NCI-H526 treated with DMSO at 0.1 percent for 48 hours (cell line): ENCODE measurements at places on chromosomes 5 and 9.
A peak's percentile ranks its signal among the peaks of the same experiment; 100 is the strongest.

DNA sequence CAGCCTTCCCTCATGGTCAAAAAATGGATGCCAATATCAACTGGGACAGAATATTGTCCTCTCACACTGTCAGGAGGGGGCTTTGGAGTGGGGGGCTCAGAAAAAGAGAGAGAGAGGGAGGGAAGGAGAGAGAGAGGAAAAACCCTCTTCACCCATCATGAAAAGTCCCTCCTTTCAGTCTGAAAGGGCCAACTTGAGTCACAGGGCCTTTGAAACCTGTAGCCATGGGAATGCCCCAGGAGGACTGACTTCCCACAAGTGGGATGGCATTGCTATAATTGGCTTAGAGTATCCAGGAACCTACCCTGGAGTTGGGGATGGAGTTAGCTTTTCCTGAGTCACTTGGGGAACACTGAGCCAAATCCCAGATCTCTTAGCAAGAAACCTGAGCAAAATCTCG, 41.2 kb downstream of the DNAJC21 start:
- no peak for DNase-seq

GRCh38 chr5:170307575-170308465, 10.2 kb upstream of the LCP2 start:
- no peak for DNase-seq

DNA sequence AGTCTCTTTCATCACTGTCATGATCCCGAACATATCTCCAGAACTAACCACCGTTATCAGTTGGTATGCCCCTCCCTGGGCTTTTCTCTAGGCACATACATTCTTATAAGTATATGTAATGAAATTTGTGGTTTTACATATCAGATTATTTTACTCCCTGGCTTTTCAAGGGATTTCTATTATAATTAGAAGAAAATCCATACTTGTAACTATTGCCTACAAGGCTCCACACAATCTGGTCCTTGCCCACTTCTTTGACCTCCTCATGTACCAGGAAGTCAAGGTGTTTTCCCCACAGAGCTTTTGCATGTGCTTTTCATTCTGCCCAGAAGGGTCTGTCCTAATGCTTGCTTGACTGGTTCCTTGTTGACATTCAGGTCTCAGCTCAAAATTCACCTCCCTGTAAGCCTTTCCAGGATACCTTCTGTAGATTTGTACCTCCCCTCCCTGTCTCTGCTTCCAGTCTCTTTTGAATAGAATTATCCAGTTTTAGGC, 33.6 kb upstream of the HSD17B4 start:
- no peak for DNase-seq

GRCh38 chr5:19770396-19770795, 217.6 kb downstream of the CDH18 start:
- DNase-seq, result no peak

DNA sequence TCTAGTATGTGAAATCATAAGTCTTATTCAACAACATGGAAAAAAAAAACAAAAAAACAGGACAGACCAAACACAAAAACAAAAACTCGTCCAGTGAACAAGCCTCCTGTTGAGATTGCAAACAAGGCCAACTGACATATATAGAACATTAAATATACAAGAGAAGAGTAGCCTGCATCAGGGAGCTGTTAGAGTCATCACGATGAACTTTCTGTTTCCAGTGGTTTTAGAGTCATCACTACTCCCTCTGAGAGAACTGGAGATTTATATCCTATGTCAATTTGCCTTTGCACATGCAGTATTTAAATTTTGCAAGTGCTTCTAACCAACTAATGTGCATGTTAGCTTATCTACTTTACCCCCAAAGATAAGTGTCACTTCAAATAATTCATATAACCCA, 9.9 kb downstream of the SNCAIP start:
- peak; percentile 23 for DNase-seq

GRCh38 chr5:75040973-75041372, 11.4 kb downstream of the GCNT4 start:
- no peak for DNase-seq

GRCh38 chr5:10275460-10275859, 25.4 kb downstream of the CCT5 start:
- DNase-seq, result no peak

DNA sequence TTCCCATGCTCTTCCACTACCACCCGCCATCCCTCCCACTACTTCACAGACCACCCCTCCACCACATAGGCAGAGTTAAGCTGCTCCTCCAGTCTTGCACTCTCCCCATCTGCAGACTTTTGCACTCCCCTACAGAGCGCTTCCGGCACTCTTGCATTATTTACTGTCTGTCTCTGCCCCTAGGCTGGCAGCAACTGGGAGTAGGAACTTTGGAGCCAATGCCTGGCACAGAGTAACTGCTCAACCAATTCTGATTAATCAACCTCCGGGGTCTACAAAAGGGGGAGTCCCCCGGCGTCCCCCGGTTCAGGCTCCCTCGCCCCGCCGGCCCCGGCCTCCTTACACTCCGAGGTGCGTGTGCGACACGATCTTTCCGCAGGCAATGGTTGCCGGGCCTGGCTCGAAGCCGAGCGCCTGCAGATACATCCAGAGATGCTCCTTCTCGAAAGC, 498 bp downstream of the HAUS6 start:
- no peak for DNase-seq

- no peak for DNase-seq
Observed at GRCh38 chr5:38059876-38060275, 198.5 kb upstream of the EGFLAM start.

DNA sequence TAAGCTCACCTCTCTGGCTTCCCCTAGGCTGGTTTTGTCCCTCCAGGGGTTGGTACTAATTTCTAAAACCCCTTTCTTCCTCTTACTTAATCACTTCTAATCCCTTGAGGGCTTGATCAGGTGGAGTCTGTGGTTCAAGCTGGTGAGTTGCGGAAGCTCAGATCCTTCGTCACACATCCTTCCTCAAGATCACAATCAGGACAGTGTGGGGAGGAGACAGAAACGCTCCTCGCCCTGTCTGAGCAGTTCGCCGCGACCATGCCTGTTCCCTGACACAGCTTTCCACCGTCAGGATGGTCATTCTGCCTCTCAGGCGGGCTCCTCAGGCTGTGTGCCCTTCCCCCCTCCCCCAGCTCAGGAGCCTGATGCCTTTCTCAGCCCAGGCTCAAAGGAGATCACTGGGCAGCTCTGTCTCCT, 24.3 kb downstream of the CPLX2 start:
- DNase-seq, result no peak

GRCh38 chr5:116137544-116138378, 52.9 kb downstream of the COMMD10 start:
- peak; percentile 24 for DNase-seq

GRCh38 chr9:83520292-83520691, 17.9 kb downstream of the FRMD3 start:
- DNase-seq, result no peak

GRCh38 chr9:111851553-111851952, 45.1 kb upstream of the UGCG start:
- DNase-seq, result no peak

GRCh38 chr9:84598921-84599636, 70.5 kb upstream of the NTRK2 start:
- no peak for DNase-seq

- no peak for DNase-seq
Observed at GRCh38 chr5:53411388-53411787, 69.0 kb upstream of the FST start.

DNA sequence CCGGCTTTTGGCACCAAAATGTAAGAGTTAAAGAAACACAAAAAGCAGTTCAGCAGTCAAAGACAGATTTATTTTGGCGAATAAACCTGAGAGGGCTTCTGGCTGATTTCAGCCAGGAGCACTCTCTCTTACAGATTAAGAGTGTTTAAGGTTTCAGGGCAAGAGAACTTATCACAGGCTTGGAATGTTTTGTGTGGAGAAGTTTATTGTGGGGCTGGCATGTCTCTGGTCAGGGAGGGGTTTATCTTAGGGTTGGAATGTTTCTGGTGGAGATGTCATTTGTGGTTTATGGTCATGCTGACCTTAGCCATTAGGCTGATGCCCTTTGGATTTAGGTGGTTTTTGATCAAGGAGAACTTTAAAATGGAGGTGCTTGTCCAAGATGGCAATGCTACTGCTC, 622.3 kb upstream of the PTPRD start:
- DNase-seq, result no peak

- DNase-seq, result peak; percentile 7
Observed at GRCh38 chr5:168377525-168377924, 86.1 kb downstream of the WWC1 start.

- no peak for DNase-seq
Observed at GRCh38 chr9:125820100-125820804, 73.1 kb downstream of the PBX3 start.

DNA sequence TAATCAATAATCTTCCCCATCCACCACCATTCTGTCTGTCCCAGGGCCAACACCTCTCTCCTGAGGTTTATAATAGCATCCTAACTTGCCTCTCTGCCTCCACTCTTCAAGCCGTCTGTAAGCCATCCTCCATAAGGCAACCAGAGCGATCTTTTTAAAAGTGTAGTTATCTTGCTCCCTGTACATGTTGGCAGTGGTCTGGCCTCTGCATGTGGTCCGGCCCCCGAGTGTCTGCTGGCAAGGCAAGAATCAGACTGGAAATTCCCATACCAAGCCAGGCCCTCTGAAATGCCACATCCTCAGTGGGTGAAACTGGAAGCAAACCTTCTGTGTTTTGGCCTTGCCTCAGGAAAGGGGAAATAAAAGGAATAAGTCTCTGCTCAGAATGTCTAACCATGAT, 17.0 kb downstream of the TTLL11 start:
- DNase-seq, result no peak

- no peak for DNase-seq
Observed at GRCh38 chr5:149452007-149452664, 73.0 kb upstream of the IL17B start.

- no peak for DNase-seq
Observed at GRCh38 chr5:135538261-135538660, 2.5 kb upstream of the NEUROG1 start.

GRCh38 chr5:163362840-163363371, 74.5 kb upstream of the CCNG1 start:
- DNase-seq, result no peak

DNA sequence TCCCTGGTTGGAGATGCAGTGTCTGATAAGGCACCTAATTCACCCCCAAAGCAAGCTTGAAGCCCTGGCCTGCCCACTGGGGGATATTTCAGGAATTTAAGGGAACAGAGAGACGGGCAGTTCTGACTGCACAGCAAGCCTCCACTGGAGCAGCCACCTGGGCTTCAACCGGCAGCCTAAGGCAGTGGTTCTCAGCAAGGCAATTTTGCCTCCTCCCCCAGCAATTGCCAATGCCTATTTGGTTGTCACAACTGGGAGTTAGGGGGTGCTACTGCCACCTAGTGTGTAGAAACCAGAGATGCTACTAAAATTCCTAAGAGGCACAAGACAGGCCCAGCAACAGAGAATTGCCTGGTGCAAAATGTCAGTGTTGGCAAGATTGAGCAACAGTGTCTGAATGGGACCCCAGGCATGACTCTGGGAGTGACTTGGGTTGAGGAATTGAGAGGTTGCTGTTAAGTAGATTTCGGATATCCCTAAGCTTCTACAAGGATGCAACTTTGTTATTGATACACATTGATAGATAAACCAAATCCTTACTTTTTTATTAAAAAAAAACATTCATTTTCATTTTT, 58.7 kb upstream of the CTSL start:
- no peak for DNase-seq

- no peak for DNase-seq
Observed at GRCh38 chr5:178337334-178337741, 104.7 kb upstream of the PHYKPL start.

DNA sequence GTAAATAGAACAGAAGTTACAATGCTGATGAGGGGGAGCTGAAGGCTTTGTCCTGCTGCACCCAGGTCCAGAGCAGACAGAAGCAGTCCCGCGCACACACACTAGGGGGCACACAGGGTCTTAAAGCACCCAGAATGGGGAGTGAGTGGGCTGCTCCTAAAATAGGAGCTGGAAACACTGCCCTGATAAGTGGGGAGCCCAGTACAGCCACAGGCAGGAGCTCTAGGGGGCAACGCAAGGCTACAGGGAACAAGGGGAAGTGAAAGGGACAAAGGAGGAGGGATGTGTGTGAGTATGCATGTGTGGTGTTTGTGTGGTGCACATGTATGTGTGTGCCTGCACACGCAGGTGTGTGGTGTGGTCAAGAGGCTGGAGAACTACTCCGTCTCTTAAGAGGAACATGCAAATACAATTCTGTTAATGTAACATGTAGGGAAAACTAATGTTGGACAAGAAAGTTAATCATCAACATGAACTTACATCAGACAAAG, 191.5 kb downstream of the ROR2 start:
- no peak for DNase-seq

- no peak for DNase-seq
Observed at GRCh38 chr9:89037346-89037745, 46.1 kb downstream of the S1PR3 start.

DNA sequence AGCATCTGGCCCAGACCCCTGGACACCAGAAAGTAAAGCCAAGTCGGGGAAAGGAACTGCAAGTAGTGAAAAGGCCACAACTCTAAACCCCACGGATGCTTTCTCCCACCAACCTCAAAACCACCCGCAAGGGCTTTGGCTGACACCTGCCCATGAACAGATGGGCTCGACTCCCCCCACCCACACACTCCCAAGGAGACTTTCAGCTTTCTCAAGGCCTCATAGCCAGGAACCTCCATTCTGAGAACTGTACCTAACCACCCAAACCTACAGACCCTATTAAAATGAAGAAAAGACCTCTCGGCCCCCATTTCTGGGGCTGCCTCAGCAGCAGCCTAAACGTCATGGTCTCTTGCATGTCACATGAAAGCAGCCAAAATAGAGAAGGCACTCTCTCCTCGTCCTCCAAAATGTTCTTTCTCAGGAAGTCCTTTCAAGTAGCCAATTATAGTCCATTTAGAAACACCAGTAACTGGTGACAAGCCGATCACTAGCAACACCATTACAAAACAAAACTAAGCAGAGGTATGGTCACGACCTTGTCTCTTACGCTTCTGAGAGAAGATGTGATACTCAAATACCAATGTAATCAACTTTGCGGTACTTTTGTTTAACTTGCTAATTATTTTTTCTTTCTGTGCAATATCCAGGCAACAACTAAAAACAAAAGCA, 2.9 kb downstream of the B4GALT1 start:
- DNase-seq, result no peak

DNA sequence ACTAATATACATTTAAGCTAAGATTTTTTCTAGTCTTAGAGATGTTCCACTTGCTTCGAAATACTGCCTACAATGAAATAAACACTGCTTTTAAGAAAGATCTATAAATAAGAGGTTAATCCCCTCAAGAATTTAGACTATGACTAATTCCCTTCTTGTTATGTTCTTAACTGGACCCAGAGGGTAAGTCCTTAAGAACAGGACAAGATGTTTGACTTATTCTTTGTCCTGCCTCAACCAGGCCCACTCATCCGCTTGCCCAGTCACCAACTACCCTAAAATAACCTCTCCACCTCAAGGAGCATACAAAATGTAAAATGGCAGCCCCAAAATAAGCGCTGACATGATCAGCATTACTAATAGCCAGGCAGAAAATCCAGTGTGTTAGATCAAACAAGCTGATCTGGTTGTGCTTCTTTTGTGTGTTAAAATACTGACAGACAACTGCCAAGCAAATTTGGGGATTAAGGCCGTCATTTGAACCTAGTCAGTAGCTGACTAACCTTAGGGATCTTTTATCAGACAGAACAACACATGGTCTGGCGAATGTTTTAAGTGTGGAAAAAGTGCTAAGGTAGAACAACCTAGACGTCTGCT, 93.7 kb upstream of the SMC5 start:
- no peak for DNase-seq

- DNase-seq, result no peak
Observed at GRCh38 chr9:136805207-136805740, 2.5 kb upstream of the RABL6 start.
